ENCODE measurements at places on chromosomes 12 and 14.

DNA sequence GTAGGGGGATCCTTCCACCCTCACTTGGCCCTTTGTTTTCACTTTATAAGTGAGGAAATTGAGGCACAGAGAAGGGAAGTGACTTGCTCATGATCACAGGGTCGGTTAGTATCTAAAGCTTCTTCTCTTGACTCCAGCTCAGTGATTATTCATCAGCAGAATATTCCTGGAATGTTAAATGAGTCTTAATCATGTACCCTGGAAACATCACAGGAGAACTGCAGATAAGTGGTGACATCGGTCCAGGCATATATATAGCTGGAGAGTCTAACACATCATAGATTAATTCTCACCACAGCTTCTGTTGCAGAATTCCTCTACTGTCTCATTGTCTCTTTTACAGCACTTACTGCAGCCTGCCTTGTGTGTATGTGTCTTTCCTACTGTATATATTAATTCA, 69.9 kb downstream of the PAH start:
- DNase-seq = no peak

DNA sequence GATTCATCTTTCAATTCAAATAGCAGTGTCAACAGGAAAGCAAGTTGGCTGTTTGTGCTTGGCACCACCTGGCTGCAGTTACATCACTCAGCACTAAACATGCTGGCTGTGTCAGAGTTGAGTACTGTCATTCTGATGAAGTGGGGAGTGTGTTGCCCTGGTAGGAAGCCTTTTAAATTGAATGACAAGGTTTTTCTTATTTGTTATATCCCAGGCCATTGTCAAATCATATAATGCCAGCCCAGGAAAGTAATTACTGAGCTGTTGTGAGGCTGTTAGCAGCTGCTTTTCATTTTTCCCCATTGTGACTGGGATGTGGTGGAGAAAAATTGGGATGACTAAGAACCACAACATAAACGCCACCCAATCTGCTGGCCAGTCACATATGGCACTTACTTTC, 106.5 kb upstream of the PRKD1 start:
- no peak for DNase-seq

- DNase-seq = no peak
Observed at GRCh38 chr12:124603831-124604251, 36.4 kb upstream of the NCOR2 start.

GRCh38 chr14:100776681-100777365, 49.1 kb upstream of the MEG3 start:
- DNase-seq = no peak

DNA sequence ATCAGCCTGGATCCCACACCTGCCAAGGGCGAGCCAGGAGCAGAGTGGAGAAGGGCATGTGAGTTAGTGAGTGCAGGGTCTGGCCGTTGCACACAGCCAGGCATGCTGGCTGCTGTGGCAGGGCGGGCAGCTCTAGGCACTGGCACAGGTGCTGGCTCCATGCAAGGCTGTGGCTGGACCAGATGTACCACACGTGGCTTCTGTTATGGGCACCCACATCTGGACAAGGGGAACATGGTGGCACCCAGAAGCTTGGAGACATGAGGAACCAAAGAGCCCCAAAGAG, 20.1 kb downstream of the SERPINA3 start:
- DNase-seq = no peak

DNA sequence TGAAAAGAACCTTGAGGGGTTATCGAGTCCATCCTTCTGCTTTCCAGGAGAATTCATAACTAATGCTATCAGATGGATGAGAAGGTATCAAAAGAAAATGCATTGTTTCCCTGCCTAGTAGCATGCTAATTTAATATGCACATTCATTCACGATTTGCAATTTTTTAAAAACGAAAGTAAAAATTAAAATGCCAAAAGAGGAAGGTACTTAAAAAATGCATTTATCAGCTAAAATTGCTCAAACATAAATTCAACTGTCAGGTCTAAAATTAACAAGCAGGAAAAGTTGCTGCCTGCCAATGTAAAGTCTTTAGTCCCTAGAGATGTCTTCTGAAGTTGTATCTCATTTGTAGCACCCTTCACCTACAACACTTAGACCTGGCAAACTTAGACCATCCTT, 7.9 kb downstream of the ATF7 start:
- DNase-seq = no peak

DNA sequence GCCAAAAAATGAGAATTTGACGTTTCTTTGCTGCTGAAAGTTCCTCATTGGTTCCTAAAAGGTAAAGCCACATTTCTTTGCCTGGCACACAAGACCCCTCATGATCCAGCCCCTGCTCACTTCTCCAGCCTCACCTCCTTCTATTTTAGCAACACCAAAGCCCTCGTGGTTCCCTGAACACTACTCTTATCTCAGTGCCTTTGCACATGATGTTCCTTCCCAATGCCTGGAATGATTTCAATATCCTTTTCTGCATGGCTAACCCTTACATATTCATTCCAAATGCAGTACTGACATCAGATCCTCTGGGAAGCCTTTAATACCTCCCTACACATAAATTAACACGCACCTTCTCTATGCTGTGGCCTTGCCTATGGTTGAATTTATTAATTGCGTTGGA, 39.9 kb downstream of the GLT8D2 start:
- DNase-seq = no peak

- peak; percentile 41 for DNase-seq
Observed at GRCh38 chr14:24392325-24393091, 6.3 kb upstream of the NYNRIN start.

DNA sequence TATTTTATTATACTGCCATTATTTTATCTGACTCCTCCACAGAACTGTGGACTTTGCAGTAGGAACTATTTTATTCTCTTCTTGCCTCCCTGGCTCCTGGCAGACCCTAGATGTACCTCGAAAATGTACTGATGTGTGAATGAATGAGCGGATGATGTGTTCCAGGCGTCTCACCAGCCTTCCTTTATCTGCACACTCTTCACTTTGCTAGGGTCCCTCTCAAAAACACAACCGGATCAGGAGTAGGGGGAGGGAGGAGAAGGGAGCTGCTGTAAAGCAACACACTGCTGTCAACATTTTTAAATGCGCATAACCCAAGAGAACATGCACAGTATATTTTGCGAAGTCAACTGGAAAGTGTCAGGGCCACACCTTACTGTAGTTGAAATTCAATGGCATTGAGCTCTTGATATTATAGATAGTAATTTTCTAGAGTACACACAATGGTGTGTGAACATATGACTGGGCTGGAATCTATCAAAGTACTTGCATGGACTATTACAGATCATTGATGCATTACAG, 36.3 kb downstream of the SRGAP1 start:
- no peak for DNase-seq

DNA sequence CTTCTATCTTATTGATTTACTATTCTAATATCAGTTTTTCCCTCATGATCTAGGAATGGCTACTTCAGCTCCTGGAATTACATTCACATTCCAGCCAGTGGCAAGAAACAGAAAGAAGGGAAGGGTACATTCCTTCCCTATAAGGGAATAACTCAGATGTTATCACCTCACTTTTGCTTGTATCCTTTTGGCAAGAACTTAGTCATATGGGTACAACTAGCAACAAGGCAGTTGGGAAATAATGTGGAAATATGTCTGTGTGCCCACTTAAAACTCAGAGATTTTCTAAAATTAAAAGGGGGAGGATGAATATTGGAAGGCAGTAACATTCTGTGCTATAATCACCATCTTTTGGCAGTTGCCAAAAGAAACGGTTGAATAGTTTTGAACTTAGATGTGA, 85.6 kb downstream of the MSRB3 start:
- no peak for DNase-seq

- no peak for DNase-seq
Observed at GRCh38 chr12:122042910-122043309, 21.2 kb downstream of the BCL7A start.

DNA sequence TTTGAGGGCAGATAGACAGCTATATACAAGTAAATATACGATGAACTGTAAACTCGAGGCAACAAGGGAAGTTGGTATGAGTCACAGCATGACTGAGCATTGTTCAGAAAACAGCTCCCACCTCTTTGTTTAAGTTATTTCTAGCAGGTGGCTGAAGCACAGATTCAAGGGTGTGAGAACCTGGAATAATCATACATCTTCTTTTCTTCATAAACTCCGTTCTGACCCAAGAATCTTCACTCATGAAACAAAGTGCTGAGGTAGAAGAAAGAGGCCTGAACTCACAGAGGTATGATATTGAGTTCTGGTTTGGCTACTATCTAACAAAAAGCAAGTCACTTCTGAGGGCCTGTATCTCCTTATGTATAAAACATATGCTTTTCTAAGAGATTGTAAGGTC, 364.1 kb upstream of the KITLG start:
- no peak for DNase-seq

DNA sequence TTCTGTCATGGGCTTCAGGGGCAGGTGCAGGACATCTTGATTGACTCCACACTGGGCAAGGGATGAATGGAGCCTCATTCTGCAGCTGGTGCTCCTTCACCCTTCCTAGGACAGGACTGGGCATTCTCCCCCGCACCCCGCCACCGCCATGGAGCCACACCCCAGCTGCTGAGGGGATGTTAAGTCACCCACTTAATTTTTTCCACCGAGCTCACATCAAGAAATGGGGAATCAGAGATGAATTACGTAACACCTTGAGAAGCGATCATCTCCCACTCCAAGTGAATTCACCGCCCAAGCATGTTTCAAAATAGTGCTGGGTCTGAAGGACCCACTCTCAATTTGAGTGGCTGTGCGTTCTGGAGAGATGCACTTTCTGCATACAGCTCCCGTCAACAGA, 94.2 kb downstream of the EML1 start:
- no peak for DNase-seq

DNA sequence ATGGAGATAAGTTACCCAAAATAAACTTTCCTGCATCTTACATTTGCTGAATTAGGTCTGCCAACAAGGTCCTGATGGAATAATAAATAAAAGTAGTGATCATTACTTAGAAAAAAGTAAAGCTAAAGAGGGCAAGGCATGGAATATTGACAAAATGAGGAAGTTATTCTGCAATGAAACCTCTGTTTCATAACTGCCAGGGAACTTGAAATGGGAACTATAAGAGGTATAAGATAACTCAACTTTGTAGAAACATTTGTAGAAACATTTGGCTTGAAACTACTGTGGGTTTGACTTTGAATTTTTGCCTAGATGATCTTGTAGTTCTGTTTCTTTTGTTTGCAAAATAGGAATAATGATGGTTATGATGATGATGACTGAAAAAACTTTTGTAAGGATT, 18.7 kb upstream of the YBX3 start:
- DNase-seq = no peak

DNA sequence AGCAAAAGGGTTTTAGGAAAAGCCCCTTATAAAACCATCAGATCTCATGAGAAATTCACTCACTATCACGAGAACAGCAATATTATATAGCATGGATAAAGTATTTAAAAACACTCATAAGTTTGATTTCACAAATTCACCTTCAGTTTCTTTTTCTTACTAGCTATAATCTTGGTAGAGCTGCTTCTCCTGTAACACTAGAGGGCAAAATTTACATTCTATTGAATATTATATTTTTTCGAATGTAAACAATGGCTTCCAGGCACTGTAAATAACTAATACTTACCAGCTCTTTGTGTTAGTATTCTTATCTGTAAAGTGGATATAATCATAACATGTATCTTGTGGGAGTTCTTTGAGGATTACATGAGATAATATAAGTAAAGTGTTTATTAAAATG, 259.6 kb downstream of the CCER1 start:
- DNase-seq = no peak

GRCh38 chr12:96578526-96579125, 89.2 kb downstream of the CFAP54 start:
- DNase-seq = peak; percentile 22

- no peak for DNase-seq
Observed at GRCh38 chr12:124501112-124501561, 66.3 kb downstream of the NCOR2 start.

GRCh38 chr12:82757059-82757458, 70.4 kb downstream of the TMTC2 start:
- no peak for DNase-seq

- DNase-seq = no peak
Observed at GRCh38 chr12:56222531-56222895, 791 bp upstream of the RNF41 start.

- DNase-seq = no peak
Observed at GRCh38 chr14:101235335-101236103, 325.8 kb upstream of the DIO3 start.

DNA sequence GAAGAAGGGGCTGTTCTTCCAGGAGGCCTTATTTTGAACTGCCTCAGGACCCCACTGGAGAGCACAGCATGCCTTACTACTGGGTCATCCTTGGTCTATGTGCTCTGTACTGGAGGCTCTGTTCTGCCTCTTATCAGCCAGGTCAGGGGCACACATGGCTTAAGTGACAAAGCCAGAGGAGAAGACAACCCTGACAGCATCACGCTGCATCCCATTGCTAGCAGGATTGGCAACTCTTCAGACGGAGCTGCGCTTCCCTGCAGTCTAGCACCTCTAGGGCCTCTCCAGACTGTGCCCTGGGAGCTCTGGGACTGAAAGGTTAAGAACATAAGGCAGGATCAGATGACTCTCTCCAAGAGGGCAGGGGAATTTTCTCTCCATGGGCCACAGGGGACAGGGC, 17.3 kb upstream of the TIGAR start:
- DNase-seq = no peak

- no peak for DNase-seq
Observed at GRCh38 chr14:35050652-35051051, 4.6 kb downstream of the FAM177A1 start.
